ENCODE measurements at places on chromosomes 4 and X.

DNA sequence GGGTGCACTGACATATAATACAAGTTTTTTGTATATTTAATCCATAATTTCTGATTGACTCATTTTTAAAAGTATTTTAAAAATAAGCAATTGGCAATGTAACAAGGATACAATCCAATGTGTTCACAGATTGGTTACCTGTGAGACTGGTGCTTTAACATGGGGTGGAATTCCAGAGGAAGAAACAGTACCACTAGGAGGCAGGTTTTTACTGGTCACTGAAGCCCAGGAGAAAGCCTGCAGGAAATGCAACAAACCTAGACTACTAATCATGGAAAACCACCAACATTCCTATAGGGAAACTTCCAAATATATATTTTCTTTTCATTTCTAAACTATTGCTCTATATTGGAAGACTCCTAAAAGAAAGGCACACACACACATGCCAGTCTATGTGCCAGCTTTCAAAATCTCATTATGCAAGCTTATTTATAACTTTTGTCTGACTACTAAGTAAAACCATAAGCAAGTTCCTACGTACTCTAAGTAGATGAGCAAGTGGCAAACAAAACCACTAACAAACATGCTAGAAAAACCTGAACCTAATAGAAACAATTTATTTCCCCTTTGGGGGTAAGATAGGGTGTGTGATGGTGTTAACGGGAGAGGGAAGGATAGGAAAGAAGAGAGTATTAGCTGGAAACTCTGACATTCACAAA, 19.2 kb downstream of the G3BP2 start:
- no peak for DNase-seq

- peak; percentile 24 for DNase-seq
Measured at GRCh38 chr4:109434007-109434971, 674 bp downstream of the SEC24B start.

- peak; percentile 43 for DNase-seq
Measured at GRCh38 chrX:155086202-155086840, 15.0 kb downstream of the BRCC3 start.

- no peak for DNase-seq
Measured at GRCh38 chr4:158543191-158543590, 21.5 kb downstream of the RXFP1 start.

DNA sequence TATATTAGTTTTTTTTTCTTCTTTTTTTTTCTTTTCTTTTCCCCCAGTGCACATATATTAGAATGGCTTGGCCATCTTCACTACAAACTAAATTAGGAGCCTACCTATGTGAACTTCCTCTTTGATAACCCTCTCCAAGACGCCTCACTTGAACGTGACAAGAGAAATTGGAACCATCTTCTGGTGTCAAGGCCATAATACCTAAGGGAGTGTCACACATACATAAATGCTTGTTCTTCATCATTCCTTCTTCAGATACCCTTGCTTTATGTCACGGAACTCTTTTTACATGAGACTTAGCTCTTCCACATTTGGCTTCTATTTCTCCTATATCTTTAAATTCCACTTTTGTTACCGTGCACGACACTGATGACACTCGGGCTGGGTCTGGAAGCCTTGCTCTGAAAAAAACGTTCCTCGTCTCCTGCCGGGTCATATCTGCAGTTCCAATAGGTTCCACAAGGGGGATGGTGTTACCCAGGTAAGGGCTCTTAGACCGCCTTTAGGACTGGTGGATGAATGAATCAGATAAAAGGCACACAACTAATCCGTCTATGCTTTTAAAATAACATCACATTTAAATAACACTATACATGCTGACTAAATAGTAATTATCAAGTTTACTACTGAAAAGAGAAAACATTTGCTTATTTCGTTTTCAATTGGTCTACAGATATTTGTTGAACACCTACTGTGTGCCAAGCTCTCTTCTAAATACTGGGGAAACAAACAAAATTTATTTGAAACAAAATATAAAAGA, 19.9 kb downstream of the DGAT2L6 start:
- DNase-seq = peak; percentile 57

DNA sequence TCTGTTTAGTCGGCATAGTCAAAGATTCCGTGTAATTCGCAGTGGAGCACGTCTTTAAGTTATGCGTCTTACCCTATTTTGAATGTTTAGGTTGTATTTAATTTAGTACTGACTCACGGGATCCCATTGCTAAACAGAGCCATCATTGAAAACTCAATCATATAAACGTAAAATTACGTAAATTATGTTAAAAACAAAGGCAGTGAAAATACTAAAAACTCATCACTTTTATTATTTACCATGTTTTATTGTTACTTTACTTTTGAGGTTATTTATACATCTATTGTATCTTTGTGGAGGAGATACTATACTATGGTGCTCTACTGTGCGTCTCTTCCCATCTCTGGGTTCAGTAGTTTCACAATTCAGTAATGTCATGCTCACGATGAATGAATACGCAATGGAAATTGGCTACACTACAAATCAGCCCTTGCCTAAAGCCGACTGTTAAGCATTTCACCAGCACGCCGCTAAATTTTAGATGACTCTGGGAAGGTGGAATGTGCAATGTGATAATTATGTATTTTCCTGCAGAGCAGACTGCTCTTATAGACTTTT, 944 bp downstream of the FUNDC2 start:
- no peak for DNase-seq

DNA sequence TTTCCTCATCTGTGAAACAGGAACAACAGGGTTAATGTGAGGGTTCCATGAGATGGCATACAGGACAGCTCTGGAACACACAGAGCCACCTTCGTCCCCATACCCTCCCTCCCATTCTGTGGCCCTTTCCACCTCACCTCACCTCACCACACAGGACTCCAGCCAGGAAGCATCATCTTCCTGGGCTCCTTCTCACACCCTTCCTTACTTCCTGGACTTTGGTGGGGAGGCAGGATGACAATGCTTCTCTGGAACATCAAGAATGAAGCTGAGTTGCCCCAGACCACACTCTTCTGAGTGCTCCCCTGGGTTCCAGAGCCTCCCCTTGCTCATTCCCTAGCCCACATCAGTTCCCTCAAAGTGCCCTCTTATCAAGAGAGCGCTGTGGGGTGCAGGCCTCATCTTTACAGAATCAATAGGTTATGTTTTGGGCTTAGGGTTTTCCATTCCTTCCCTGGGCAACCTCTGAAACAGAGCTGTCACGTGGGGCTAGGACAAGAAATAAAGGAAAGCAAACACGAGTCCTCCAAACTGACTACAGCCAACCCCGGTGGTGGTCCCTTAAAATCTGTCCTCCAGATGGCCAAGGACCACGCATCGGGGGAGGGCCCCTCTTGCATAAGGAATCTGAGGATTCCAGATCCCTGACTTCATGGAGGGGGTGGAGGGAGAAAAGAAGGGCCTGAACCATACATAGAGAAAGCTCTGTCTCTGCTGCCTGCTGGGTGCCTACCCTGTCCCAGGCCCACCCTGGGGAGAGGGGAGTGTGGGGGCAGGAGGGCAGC, 74.4 kb upstream of the ATP6AP2 start:
- DNase-seq = no peak

GRCh38 chr4:23320931-23321587, 568.8 kb downstream of the PPARGC1A start:
- no peak for DNase-seq

DNA sequence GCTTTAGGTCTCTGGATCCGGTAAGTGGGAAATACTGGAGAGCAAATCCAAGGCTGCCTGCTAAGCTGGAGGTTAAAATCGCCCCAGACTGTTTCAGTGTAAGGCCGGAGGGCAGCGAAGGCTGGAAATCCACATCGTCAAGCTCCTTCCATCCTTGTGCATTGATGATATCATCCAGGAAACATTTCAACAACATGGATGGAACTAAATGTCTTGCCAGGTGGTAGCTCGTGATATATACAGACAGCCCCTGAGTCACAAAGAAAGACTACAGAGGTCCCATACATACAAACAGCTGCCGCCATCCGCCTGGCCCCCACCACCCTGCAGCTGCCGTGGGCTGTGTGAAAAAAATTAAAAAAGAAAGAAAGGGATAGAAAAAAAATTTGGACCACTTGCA, 148.9 kb upstream of the RBPJ start:
- no peak for DNase-seq

DNA sequence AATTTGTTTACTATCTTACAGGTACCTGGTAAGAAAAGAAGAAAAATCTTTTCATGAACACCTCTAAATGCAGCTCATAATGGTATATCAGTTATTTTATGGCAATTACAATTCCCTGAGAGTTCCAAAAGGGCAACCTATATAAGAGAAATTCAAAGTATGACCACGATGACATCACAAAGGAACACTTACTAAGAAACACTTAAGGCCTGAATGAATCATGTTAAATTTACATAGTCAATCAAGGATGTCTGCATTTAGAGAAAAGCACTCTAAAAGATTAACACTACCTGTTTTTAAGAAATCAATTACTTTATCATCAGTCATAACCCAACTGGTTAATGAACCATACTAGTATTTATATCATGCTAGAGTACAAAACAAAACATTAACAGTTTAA, 63.9 kb downstream of the LCORL start:
- DNase-seq = no peak

GRCh38 chr4:176563591-176563990, 229.1 kb downstream of the VEGFC start:
- no peak for DNase-seq

DNA sequence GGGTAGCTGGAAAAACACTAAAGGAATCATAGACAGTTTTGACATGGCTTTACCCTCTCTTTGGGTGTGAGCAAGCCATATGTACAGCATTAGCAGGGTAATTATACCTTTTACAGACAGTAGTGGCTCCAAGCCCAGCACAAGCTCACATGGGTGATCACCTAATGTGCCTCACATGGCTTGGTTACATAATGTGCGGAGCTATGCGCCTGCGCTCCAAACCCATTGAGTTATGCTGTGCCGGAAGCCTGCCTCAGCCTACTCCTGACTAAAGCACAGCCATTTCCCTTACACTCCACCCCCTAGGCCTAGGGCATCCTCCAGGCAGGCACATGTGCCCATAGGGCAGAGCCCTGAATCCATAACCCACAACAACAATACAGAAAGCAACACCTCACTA, 6.5 kb upstream of the TSPAN5 start:
- no peak for DNase-seq

- DNase-seq = no peak
Measured at GRCh38 chrX:74133156-74133796, 170.7 kb upstream of the ZCCHC13 start.

- no peak for DNase-seq
Measured at GRCh38 chr4:7151668-7152227, 40.6 kb upstream of the SORCS2 start.

Measured in activated naive CD4-positive, alpha-beta T cell treated with Interleukin-2 at 50 U/mL for 16 hours (primary cell).